Spleen (tissue), 13 donors: ENCODE measurements at places on chromosomes 1 and 21.

GRCh38 chr1:115314765-115315164 lies 23.3 kb downstream of the NGF start:
- no peaks in the 10 kb centered on the region for H3K36me3 ChIP-seq
- no peaks in the 10 kb centered on the region for H3K27me3 ChIP-seq
- no peak for DNase-seq
- H3K27ac ChIP-seq: no peak overlapping the region

DNA sequence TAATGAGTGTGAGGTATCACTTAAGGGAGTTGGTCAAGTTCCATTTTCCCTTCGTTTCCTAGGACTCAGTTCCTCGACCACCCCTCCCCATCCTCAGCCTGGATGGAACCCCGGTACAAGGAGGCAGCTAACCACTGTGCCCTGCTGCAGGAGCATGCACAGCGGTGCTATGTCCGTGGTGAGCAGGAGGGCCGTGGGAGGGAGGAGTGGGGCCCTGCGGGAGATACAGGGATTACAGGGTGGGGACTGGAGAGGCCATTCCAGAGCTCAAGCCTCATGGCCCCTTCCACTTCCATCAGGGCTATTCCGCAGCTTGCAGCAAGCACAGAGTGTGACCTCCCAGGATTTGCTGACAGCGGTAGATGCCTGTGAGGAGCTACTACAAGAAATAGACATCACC lies 25.8 kb downstream of the HYI start:
- H3K27ac ChIP-seq: no peak overlapping the region
- no peaks in the 10 kb centered on the region for H3K27me3 ChIP-seq
- H3K36me3 ChIP-seq: peaks cover 100% of the 10 kb centered on the region
- H3K4me3 ChIP-seq: no peak overlapping the region

DNA sequence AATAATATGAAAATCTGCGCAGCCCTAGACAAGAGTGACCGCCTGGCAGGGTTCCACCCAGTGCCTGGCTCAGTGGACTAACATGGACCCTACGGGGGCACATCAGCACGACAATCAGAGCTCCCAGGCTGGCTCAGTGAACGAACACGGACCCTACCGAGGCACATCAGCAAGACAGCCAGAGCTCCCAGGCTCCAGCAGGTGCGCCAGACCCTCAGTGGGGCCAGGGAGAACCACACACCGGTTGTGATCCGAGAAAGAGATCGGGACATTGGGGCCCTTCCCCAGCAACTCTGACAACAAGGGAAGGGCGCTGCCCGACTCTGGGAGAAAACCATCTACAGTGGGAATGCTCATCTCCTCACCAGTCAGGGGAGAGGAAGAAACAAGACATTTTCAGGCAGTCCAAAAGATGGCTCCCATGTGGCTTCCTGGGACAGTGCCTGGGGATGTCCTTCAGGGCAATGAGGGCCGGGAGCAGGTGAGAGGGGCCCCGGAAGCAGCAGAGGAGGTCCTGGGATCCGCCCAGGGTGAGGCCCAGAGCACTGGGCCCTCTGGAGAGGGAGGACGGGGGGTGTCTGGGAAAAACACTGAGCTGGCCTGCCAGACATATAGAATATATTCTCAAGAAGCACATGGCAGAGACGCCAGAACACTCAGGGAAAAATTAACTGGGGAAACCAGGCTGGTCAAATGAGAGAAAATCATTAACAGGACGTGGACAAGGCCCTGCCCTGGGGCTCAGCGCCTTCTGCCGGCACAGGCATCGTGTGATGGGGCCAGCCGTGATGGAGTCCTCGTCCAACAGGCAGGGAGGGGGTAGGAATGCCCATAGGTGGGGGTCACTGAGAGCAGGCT lies 4.8 kb downstream of the ARHGEF16 start:
- H3K27ac ChIP-seq: no peak overlapping the region
- no peaks in the 10 kb centered on the region for H3K36me3 ChIP-seq
- H3K4me3 ChIP-seq: no peak overlapping the region
- H3K27me3 ChIP-seq: peaks cover 14% of the 10 kb centered on the region
- peaks cover 6% of the 10 kb centered on the region for H3K4me1 ChIP-seq
- DNase-seq: no peak

- no peaks in the 10 kb centered on the region for H3K4me1 ChIP-seq
- H3K27ac ChIP-seq: no peak overlapping the region
- no peak for DNase-seq
Measured at GRCh38 chr1:94627771-94628498, 86.4 kb upstream of the F3 start.
